ENCODE measurements at places on chromosomes 2 and 18. TPM values are rescaled to one million over a fixed set of nuclear protein-coding genes. Genes with fewer than 3 reads are reported as not detected.

GRCh38 chr2:134208825-134209224 is 45.0 kb upstream of the MGAT5 start:
- H3K27me3 ChIP-seq, result no peaks in the 10 kb centered on the region
- no peaks in the 10 kb centered on the region for H3K36me3 ChIP-seq
- H3K4me1 ChIP-seq, result no peaks in the 10 kb centered on the region
- H3K4me3 ChIP-seq, result no peak overlapping the region
- H3K27ac ChIP-seq, result no peak overlapping the region
- DNase-seq, result no peak

GRCh38 chr2:158762336-158762735 is 32.8 kb upstream of the DAPL1 start:
- no peak overlapping the region for H3K4me3 ChIP-seq
- no peaks in the 10 kb centered on the region for H3K4me1 ChIP-seq
- H3K27me3 ChIP-seq, result no peaks in the 10 kb centered on the region
- no peak overlapping the region for H3K27ac ChIP-seq

Gene CYP26B1
- 6.5 TPM for total RNA-seq

Gene ADD2
- total RNA-seq, result 0.51 TPM

- H3K4me1 ChIP-seq, result no peaks in the 10 kb centered on the region
- H3K4me3 ChIP-seq, result no peak overlapping the region
- no peaks in the 10 kb centered on the region for H3K36me3 ChIP-seq
- DNase-seq, result no peak
- H3K27ac ChIP-seq, result no peak overlapping the region
Observed at GRCh38 chr2:1887915-1888314, 143.6 kb upstream of the PXDN start.

Gene SLC4A5
- total RNA-seq, result 2.1 TPM

Gene CDCA7
- total RNA-seq, result 0.59 TPM

- H3K4me3 ChIP-seq, result no peak overlapping the region
- DNase-seq, result no peak
- H3K36me3 ChIP-seq, result no peaks in the 10 kb centered on the region
- no peaks in the 10 kb centered on the region for H3K4me1 ChIP-seq
Observed at GRCh38 chr2:160993654-160994061, 166.6 kb upstream of the TANK start.

- no peaks in the 10 kb centered on the region for H3K4me1 ChIP-seq
- DNase-seq, result no peak
- no peaks in the 10 kb centered on the region for H3K27me3 ChIP-seq
- no peak overlapping the region for H3K27ac ChIP-seq
- no peaks in the 10 kb centered on the region for H3K36me3 ChIP-seq
Observed at GRCh38 chr2:198325359-198325758, 521.0 kb downstream of the PLCL1 start.

GRCh38 chr18:75679331-75679730 is 251.8 kb upstream of the SMIM21 start:
- no peak overlapping the region for H3K4me3 ChIP-seq
- peak; percentile 44 for DNase-seq
- no peaks in the 10 kb centered on the region for H3K4me1 ChIP-seq
- H3K27me3 ChIP-seq, result no peaks in the 10 kb centered on the region

Gene SCG2
- total RNA-seq, result not detected

- no peaks in the 10 kb centered on the region for H3K27me3 ChIP-seq
- no peak overlapping the region for H3K4me3 ChIP-seq
- no peak overlapping the region for H3K27ac ChIP-seq
- no peak for DNase-seq
- no peaks in the 10 kb centered on the region for H3K4me1 ChIP-seq
- H3K36me3 ChIP-seq, result no peaks in the 10 kb centered on the region
Observed at GRCh38 chr2:150413366-150413765, 74.1 kb downstream of the RND3 start.

DNA sequence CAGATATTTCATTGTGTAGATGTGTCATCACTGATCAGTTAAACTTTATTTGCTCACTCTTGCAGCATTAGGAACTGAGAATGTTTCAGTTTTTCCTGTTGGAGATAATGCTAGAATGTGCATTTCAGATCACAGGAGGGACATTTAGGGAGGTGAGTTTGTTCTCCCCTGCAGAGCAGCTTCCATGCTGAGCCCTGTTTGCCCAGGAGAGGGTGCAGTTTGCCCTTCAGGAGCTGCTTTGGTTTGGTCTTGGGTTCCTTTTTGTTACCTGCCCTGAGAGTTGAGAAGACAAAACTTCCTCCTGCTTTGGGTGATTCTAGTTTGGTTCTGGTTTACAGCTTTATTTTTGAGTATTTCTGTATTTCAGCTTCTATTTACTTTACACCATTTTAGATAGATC is 49.9 kb downstream of the DGKD start:
- H3K4me1 ChIP-seq, result no peaks in the 10 kb centered on the region
- H3K27ac ChIP-seq, result no peak overlapping the region
- no peak overlapping the region for H3K4me3 ChIP-seq
- DNase-seq, result no peak

Gene CABLES1
- 8.5 TPM for total RNA-seq

Gene PDCD1
- not detected for total RNA-seq

Gene TEX44
- total RNA-seq, result not detected

DNA sequence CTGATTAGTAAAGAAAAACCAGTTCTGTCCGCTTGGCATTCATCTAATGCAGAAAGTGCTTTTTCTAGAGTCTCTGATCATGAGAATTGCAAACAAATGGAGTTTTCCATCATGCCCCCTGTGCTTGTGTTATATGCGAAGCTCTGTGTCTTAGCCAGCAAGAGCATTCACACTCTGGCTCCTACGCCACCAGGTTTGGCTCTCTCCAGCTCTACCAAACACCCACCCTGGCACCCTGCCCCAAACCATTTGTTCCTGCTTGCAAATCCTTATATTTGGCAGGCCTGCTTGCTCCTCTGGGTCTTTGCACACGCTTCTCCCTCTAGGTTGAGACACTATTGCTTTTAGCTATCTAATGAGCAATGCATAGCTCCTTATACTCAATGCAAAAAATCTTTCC is 204.1 kb upstream of the CYRIA start:
- H3K27ac ChIP-seq, result no peak overlapping the region
- H3K36me3 ChIP-seq, result no peaks in the 10 kb centered on the region
- no peaks in the 10 kb centered on the region for H3K27me3 ChIP-seq

Gene SP140
- total RNA-seq, result 0.77 TPM

GRCh38 chr2:182101263-182101662 is 115.6 kb downstream of the PPP1R1C start:
- no peaks in the 10 kb centered on the region for H3K4me1 ChIP-seq
- H3K27ac ChIP-seq, result no peak overlapping the region
- no peaks in the 10 kb centered on the region for H3K36me3 ChIP-seq
- H3K4me3 ChIP-seq, result no peak overlapping the region
- no peaks in the 10 kb centered on the region for H3K27me3 ChIP-seq

DNA sequence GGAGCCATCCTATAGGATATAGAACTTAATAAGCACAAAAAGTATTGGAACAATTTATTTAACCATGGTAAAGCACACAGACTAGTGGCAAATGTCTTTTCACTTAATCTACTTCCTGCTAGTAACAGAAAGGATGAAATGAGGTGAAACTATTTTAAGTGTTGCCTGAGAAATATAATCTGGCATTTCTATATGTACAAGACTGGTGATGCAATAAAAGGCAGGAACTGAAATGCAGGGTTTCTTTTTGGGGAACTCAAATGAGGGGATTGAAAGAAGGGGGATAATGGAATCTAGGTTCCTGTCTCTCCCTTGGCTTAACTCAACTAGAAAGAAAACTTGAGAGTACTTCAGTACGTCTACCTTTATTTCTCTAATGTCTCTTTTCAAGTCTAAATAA is 122.3 kb downstream of the MEMO1 start:
- H3K36me3 ChIP-seq, result no peaks in the 10 kb centered on the region
- no peaks in the 10 kb centered on the region for H3K4me1 ChIP-seq
- no peak overlapping the region for H3K4me3 ChIP-seq
- no peak for DNase-seq
- H3K27me3 ChIP-seq, result no peaks in the 10 kb centered on the region

Gene ZNF638
- 326 TPM for total RNA-seq

Gene CCBE1
- 10.9 TPM for total RNA-seq

Gene WDR7
- total RNA-seq, result 46.4 TPM

DNA sequence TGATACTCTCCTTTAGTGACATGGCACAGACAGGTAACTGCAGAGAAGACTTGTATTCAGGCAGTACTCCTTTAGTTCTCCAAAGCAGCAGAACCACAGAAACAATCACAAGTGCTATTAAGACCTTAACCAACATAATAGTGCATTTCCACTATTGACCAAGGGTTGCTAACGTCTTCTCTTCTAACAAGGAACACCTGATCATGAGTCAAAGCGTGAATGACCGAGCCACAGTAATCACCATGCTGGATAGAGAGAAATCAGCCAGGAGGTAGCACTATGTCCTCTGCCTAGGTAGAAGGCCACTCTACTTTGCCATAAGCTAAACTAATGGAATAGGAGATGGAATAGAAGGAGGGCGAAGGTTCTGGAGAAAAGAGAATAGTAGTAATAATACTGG is 161.0 kb downstream of the ANKRD44 start:
- H3K4me1 ChIP-seq, result no peaks in the 10 kb centered on the region
- H3K4me3 ChIP-seq, result no peak overlapping the region
- H3K27ac ChIP-seq, result no peak overlapping the region
- H3K27me3 ChIP-seq, result no peaks in the 10 kb centered on the region
- DNase-seq, result no peak

Gene ACOXL
- not detected for total RNA-seq

- H3K27me3 ChIP-seq, result no peaks in the 10 kb centered on the region
- H3K4me1 ChIP-seq, result no peaks in the 10 kb centered on the region
- H3K27ac ChIP-seq, result no peak overlapping the region
- H3K36me3 ChIP-seq, result no peaks in the 10 kb centered on the region
- H3K4me3 ChIP-seq, result no peak overlapping the region
Observed at GRCh38 chr18:4639628-4640310, 184.7 kb upstream of the DLGAP1 start.

- no peak for DNase-seq
- no peaks in the 10 kb centered on the region for H3K27me3 ChIP-seq
- no peak overlapping the region for H3K27ac ChIP-seq
- H3K36me3 ChIP-seq, result no peaks in the 10 kb centered on the region
- no peak overlapping the region for H3K4me3 ChIP-seq
- H3K4me1 ChIP-seq, result no peaks in the 10 kb centered on the region
Observed at GRCh38 chr2:24724111-24724775, 68.9 kb downstream of the PTRHD1 start.

DNA sequence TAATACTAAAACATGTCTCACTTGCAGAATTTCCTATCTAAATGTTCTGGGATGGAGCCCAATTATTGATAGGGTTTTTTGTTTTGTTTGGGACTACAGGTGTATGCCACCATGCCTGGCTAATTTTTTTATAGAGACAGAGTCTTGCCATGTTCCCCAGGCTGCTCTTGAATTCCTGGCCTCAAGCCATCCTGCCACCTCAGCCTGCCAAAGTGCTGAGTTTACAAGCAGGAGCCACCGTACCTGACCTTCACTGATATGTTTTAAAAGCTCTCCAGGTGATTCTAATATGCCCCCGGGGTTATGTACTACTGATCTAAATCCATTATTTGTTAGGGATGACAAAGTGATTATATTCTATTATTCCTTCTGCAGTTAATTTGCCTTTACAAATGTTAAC is 2.2 kb downstream of the ELAC1 start:
- H3K27me3 ChIP-seq, result no peaks in the 10 kb centered on the region
- no peak overlapping the region for H3K4me3 ChIP-seq
- no peaks in the 10 kb centered on the region for H3K36me3 ChIP-seq
- peaks cover 10% of the 10 kb centered on the region for H3K4me1 ChIP-seq
- H3K27ac ChIP-seq, result no peak overlapping the region

GRCh38 chr18:67705748-67706147 is 189.2 kb upstream of the DSEL start:
- DNase-seq, result no peak
- no peak overlapping the region for H3K27ac ChIP-seq
- no peak overlapping the region for H3K4me3 ChIP-seq

GRCh38 chr2:33518929-33519328 is 42.5 kb downstream of the RASGRP3 start:
- no peak overlapping the region for H3K4me3 ChIP-seq
- DNase-seq, result no peak
- no peak overlapping the region for H3K27ac ChIP-seq
- H3K4me1 ChIP-seq, result no peaks in the 10 kb centered on the region

GRCh38 chr18:59148192-59148591 is 8.5 kb downstream of the SEC11C start:
- H3K27ac ChIP-seq, result no peak overlapping the region
- no peaks in the 10 kb centered on the region for H3K36me3 ChIP-seq
- DNase-seq, result no peak
- H3K4me1 ChIP-seq, result no peaks in the 10 kb centered on the region
- H3K27me3 ChIP-seq, result no peaks in the 10 kb centered on the region
- H3K4me3 ChIP-seq, result no peak overlapping the region

Gene PLB1
- total RNA-seq, result 3.8 TPM

GRCh38 chr18:59035591-59035990 is 104.1 kb upstream of the SEC11C start:
- no peak overlapping the region for H3K4me3 ChIP-seq
- H3K27me3 ChIP-seq, result no peaks in the 10 kb centered on the region
- no peaks in the 10 kb centered on the region for H3K36me3 ChIP-seq

DNA sequence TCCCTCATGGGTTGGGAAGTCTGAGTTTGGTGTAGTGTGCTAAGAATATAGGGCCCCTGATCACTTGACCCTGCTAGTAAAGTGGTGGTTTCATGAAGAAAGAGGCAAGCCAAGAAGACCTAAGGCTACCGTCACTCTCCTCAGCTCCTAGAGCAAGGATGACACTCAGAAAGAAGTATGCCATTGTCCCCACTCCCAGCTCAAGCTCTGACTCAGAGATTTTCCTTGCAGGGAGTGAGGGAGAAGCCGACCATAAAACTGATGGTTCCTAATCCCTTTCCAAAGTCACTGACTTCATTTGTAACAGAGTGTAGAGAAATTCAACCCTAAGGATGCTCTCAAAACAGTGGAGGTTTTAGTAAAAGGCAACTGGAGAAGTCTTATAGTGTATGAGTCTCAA is 80.9 kb downstream of the ICA1L start:
- H3K27me3 ChIP-seq, result no peaks in the 10 kb centered on the region
- no peak overlapping the region for H3K4me3 ChIP-seq
- DNase-seq, result no peak
- no peaks in the 10 kb centered on the region for H3K4me1 ChIP-seq
- no peak overlapping the region for H3K27ac ChIP-seq

DNA sequence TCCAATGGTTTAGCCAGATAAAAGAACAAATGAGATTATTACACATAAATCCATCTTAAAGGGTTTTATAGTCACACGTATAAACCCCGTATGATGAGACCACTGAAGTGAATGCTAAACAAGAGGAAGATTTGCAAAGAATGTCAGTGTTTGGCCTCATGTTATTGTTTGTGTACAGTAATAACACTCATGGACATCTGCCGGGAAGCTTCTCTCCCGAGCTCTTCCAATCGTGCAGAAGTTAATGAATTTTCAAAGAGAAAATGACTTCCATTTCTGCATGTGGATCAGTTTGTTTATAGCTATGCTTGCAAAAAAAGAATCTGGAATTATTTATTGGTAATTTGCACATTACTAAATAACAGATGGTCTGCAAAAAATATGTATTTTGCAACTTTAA is 88.5 kb upstream of the APCDD1 start:
- no peaks in the 10 kb centered on the region for H3K36me3 ChIP-seq
- no peaks in the 10 kb centered on the region for H3K4me1 ChIP-seq
- no peak overlapping the region for H3K4me3 ChIP-seq
- no peaks in the 10 kb centered on the region for H3K27me3 ChIP-seq
- no peak for DNase-seq
